ENCODE measurements at places on chromosomes 7 and 10.

DNA sequence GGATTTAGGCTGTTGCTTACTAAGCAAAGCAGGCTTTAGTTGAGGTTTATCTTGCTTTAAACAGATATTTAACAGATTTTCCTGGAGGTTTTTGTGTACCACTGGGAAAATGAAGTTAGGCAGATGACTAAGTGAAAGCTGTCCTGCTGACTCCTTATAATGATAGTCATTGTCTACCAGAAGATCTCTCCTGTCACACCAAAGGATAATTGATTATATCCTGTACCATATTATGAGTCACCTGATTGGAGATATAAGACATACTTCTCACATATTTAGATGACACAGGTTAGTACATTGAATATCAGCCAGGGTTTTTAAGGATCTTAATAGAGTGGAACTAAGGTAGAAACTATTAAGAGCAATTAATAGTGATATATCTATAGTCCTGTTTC is 68.4 kb downstream of the PTEN start:
- no peak for DNase-seq

DNA sequence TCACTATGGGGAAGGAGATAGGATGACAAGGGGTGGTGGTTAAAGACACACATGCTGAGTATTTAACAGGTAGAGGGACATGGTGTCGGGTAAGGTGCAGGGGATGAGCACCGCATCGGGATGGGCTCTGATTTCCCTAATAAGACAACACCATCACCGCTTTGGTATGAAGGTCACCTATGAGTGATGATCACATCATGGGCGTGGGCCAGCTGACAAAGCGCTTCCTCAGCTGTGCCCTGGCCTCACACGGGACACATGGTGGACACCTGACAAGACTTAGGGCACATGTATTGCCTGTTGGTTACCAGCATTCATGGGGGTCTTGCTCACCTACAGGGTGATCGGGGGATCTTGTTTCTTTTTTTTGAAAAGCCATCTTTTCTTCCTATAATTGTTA is 12.8 kb downstream of the C7orf57 start:
- no peak for DNase-seq

DNA sequence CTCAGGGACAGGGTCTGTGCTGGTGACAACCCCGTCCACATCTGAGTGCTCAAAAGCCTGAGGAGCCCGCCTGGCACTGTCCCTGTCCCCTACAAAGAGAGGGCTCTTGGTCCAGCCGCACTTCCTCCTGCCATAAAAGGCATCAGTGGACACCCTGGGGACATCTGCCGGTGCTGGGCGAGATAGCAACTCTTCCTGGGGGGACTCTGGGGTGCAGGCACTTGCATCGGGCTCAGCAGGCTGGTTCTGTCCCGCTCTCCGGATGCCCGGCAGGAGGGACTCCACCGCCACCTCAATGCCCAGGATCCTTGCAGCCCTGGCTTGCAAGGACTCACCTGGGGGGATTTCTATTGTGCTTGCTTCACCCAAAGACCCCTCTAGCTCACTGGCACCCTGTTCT is 32.8 kb downstream of the JCAD start:
- DNase-seq: no peak

GRCh38 chr10:21972584-21972983 is 30.9 kb downstream of the DNAJC1 start:
- no peak for DNase-seq

DNA sequence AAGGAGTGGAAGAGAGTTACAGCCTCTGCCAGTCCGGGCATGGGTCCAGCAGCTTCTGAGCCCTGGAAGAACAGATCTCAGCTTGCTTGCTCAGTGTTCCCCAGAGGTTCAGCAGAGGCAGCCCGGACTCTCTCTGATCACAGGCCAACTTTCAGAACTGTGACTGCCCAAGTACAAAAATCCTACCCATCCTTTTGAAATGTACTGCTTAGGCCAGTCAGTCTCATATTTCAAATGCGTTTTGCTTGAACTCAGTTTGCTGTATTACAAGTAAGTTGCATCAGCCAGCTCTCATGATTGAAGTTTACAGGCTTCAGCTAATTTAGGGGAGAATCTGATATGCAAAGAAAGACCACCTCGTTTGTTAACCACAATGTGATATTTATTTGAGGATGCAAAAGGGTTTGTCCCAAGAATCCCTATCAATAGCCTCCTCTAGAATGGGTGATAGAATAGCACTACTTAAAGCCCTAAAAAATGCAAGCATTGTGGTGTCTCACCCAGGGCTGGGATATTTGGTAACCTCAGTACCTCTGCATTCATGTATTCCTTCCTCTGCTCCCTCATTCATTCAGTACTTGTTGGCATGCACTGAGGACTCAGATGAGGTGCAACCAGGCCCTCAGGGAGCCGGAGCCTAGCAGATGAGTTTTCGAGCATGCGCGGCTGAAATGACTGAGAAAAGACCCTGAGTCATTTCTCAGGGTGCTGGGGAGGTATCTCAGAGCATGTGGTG is 7.0 kb downstream of the AIMP2 start:
- DNase-seq: no peak

DNA sequence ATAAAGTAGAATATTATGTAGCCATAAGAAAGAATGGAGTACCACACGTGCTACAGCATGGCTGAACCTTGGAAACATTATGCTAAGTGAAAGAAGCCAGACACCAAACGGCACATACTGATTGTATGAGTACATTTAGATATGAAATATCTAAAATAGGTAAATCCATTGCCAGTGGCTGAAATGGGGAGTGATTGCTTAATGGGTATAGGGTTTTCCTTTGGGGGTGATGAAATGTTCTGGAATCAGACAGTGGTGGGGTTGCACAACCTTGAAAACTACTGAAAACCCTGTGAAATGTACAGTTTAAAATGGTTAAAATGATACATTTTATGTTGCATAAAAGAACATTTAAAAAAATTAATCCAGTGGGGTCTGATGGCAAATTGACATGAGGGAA is 667.9 kb downstream of the AUTS2 start:
- no peak for DNase-seq

GRCh38 chr10:121710207-121710606 is 112.0 kb upstream of the FGFR2 start:
- no peak for DNase-seq

GRCh38 chr7:137846827-137847567 is at the start of gene DGKI:
Gene DGKI (minus strand): TSS chr7:137846974.
- DNase-seq: no peak

GRCh38 chr10:5600908-5601307 is 65.5 kb downstream of the ASB13 start:
- no peak for DNase-seq

Measured in stimulated activated CD4-positive, alpha-beta T cell treated with anti-CD3 and anti-CD28 coated beads, Interleukin-2, amount 100 ng/mL, for 24 hours (primary cell).